ENCODE measurements at places on chromosomes 1 and 21.
A peak's percentile ranks its signal among the peaks of the same experiment; 100 is the strongest.

DNA sequence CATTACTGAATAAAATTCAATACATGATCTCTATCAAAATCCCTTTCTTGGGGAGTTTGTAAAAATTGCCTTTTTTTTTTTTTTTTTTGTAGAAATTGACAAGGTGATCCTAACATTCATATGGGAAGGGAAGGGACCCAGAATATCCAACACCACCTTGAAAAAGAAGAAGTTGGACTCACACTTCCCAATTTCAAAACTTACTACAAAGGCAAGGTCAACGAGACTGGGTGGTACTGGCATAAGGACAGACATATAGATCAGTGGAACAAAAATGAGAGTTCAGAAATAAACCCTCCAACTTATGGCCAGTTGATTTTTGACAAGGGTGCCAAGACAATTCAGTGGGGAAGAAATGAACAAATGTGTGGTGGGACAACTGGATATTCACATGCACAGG is 31.4 kb upstream of the CLSTN1 start:
- no peak overlapping the region for H3K4me3 ChIP-seq
- H3K27me3 ChIP-seq: no peaks in the 10 kb centered on the region
- no peak overlapping the region for H3K27ac ChIP-seq
- H3K36me3 ChIP-seq: no peaks in the 10 kb centered on the region

GRCh38 chr1:201220388-201220715 is 29.7 kb downstream of the IGFN1 start:
- no peaks in the 10 kb centered on the region for H3K4me1 ChIP-seq
- H3K27me3 ChIP-seq: peaks cover 2% of the 10 kb centered on the region
- no peaks in the 10 kb centered on the region for H3K36me3 ChIP-seq
- H3K4me3 ChIP-seq: no peak overlapping the region
- H3K27ac ChIP-seq: no peak overlapping the region

GRCh38 chr1:167161242-167161641 is 59.4 kb upstream of the POU2F1 start:
- no peak overlapping the region for H3K27ac ChIP-seq
- no peak overlapping the region for H3K4me3 ChIP-seq
- no peaks in the 10 kb centered on the region for H3K36me3 ChIP-seq
- no peaks in the 10 kb centered on the region for H3K27me3 ChIP-seq

DNA sequence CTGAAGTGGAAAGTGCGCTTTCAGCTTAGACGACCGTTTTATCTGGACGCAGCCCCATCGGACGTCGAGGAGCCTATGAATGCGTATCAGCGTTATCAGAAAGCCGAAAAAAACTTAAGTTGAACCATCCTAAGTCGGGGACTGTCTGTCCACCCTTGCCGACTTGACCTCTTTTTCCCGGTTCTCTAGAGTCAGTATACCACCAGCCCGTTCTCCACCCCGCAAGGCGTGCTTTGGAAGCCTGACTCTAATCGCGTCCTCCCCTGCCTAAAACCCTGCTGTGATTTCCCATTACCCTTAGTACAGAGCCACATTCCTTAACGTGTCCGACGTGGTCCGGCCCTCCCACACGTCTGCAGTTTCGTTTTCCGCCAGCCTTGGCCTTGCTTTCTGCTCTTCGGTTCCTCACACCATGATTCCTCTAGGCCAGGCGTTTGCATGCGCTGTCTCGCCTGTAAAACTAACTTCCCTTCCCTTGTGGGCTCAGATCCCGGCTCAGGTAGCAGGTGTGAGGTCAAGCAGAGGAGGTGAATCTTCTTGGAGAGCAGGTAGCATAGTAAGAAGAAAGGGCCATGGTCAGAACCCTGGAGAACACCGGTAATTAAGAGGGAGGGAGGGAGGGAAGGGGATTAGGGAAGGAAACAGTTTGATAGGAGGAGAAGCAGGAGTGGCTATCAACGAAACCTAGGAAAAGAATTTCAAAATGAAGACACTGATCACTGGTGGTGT is 865 bp downstream of the ADPRS start:
- H3K4me1 ChIP-seq: peaks cover 10% of the 10 kb centered on the region
- peak; percentile 35 for DNase-seq
- H3K4me3 ChIP-seq: peak overlapping the region; percentile 83
- H3K27ac ChIP-seq: peak overlapping the region; percentile 87

DNA sequence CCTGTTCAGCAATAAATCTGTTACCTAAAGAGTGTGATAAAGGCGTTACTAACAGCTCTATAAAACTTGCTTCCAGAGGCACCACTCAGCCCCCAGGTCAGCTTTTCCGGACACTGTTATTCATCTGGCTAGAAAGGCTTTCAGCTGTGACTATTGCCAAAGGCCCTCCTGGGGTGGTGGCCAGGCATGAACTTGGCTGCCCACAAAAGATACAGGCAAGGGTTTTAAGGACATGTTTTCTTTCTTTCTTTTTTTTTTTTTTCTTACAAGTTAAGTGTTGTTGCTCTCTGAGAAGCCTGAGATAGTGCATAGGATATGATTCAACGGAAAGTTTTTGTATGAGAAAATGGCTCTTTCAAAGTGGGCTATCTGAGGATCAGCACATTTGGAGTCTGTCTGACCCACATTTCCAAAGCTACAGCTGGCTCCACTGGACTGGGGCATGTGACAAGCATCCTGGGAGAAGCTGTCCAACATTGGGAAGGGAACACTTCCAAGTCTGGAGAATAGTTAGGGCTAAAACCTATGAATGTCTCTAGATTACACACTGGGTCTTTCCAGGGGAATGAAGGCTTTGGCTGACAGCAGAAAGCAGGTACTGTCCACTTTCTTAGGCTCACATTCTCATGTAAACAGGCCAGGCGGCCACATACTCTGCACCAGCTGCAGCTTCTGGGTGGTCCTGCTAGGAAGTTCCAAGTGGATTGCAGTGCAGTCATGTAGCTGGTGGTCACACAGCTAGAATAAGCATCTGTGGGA is 639.7 kb downstream of the LMO4 start:
- no peak overlapping the region for H3K4me3 ChIP-seq
- DNase-seq: peak; percentile 92
- no peaks in the 10 kb centered on the region for H3K27me3 ChIP-seq
- H3K27ac ChIP-seq: no peak overlapping the region
- H3K4me1 ChIP-seq: peaks cover 3% of the 10 kb centered on the region

- no peak overlapping the region for H3K27ac ChIP-seq
- no peaks in the 10 kb centered on the region for H3K36me3 ChIP-seq
- no peaks in the 10 kb centered on the region for H3K27me3 ChIP-seq
- DNase-seq: no peak
These were observed 10.7 kb upstream of the TARBP1 start for GRCh38 chr1:234489698-234490077.

GRCh38 chr21:25759573-25759972 is 24.8 kb downstream of the GABPA start:
- H3K27me3 ChIP-seq: no peaks in the 10 kb centered on the region
- peaks cover 2% of the 10 kb centered on the region for H3K36me3 ChIP-seq
- DNase-seq: peak; percentile 21
- H3K4me3 ChIP-seq: no peak overlapping the region

GRCh38 chr21:44748621-44749020 is 37.2 kb upstream of the TSPEAR start:
- H3K4me3 ChIP-seq: no peak overlapping the region
- no peaks in the 10 kb centered on the region for H3K4me1 ChIP-seq
- no peak overlapping the region for H3K27ac ChIP-seq

GRCh38 chr1:186974774-186975181 is 146.0 kb downstream of the PLA2G4A start:
- no peaks in the 10 kb centered on the region for H3K27me3 ChIP-seq
- H3K27ac ChIP-seq: peak overlapping the region; percentile 53
- no peaks in the 10 kb centered on the region for H3K36me3 ChIP-seq
- H3K4me1 ChIP-seq: peaks cover 6% of the 10 kb centered on the region

GRCh38 chr21:24561291-24561690 is 1046.0 kb downstream of the MRPL39 start:
- no peak for DNase-seq
- no peak overlapping the region for H3K4me3 ChIP-seq
- no peaks in the 10 kb centered on the region for H3K36me3 ChIP-seq

DNA sequence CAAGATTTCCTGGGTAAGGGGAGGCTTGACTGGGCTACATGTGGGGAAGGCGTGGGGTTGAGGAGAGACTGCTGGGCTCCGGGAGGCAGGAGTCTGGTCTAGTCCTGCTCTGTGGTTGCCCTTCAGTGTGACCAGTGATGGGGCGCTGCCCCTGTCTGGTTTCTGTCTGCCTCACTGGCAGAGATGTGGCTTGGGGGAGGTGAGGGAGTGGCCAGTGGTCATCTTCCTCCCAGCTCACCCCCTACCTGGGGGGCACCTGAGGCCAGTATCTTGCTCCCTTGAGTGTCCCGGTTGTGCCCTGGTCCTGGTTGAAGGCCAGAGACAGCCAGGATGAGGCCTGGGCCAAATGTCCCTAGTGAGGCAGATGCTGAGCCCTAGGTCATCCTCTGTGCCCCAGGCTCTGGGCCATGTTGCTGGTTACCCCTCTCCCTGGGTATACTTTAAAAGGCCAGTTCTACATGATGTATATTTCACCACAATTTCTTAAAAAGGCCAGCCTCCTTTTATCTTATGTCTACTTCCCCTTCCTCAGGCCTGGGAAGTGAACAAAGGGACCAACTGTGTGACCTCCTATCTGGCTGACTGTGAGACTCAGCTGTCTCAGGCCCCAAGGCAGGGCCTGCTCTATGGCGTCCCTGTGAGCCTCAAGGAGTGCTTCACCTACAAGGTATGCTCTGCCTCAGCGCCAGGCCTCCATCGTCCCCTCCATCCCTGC is 10.5 kb downstream of the FAAH start:
- H3K27ac ChIP-seq: no peak overlapping the region
- H3K36me3 ChIP-seq: no peaks in the 10 kb centered on the region
- DNase-seq: no peak
- H3K27me3 ChIP-seq: no peaks in the 10 kb centered on the region
- H3K4me1 ChIP-seq: no peaks in the 10 kb centered on the region

GRCh38 chr1:42258218-42258617 is 76.8 kb downstream of the FOXJ3 start:
- DNase-seq: no peak
- H3K4me1 ChIP-seq: peaks cover 4% of the 10 kb centered on the region
- H3K27ac ChIP-seq: no peak overlapping the region
- no peaks in the 10 kb centered on the region for H3K36me3 ChIP-seq
- H3K4me3 ChIP-seq: no peak overlapping the region
- no peaks in the 10 kb centered on the region for H3K27me3 ChIP-seq

- no peaks in the 10 kb centered on the region for H3K4me1 ChIP-seq
- no peaks in the 10 kb centered on the region for H3K36me3 ChIP-seq
- peak; percentile 91 for DNase-seq
- H3K27ac ChIP-seq: no peak overlapping the region
These were observed 1770.9 kb downstream of the BRINP3 start for GRCh38 chr1:188706742-188707141.

GRCh38 chr1:11229203-11229602 is 33.1 kb downstream of the MTOR start:
- no peak overlapping the region for H3K27ac ChIP-seq
- peaks cover 10% of the 10 kb centered on the region for H3K36me3 ChIP-seq
- no peaks in the 10 kb centered on the region for H3K4me1 ChIP-seq
- no peak for DNase-seq
- no peaks in the 10 kb centered on the region for H3K27me3 ChIP-seq

GRCh38 chr1:214318356-214318755 is 37.4 kb downstream of the SMYD2 start:
- DNase-seq: peak; percentile 26
- H3K27me3 ChIP-seq: no peaks in the 10 kb centered on the region
- H3K27ac ChIP-seq: no peak overlapping the region
- no peak overlapping the region for H3K4me3 ChIP-seq
- peaks cover 2% of the 10 kb centered on the region for H3K4me1 ChIP-seq

DNA sequence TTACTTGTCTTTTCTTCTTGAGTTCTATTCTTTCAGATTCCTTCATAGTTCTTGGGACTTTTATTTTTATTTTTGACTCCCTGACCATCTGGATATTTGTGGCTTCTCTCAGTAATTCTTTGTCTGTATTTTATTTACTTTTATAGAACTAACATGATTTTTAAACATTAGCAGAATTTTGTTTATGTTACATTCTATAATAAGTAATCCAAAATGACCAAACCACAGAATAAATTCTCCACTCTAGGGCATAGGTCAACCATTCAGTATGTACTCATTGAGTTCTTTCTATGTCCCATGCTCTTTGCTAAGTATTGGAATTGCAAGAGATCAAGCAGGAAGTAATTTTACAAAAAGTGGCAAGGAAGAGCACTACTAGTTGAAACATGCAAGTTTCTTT is 969.0 kb downstream of the TTLL7 start:
- DNase-seq: peak; percentile 2

GRCh38 chr1:169112241-169112640 is 5.8 kb downstream of the ATP1B1 start:
- no peaks in the 10 kb centered on the region for H3K27me3 ChIP-seq
- H3K4me3 ChIP-seq: no peak overlapping the region
- peak overlapping the region; percentile 79 for H3K27ac ChIP-seq
- no peak for DNase-seq
- peaks cover 2% of the 10 kb centered on the region for H3K36me3 ChIP-seq

- no peak within 1 kb of the TSS for H3K27ac ChIP-seq
- no peak for DNase-seq
- H3K4me3 ChIP-seq: no peak within 1 kb of the TSS
- H3K4me1 ChIP-seq: no peaks in the 10 kb centered on the region
- no peaks in the 10 kb centered on the region for H3K27me3 ChIP-seq
These were observed at the start of gene C1QTNF12 for GRCh38 chr1:1246577-1247340. Gene C1QTNF12, minus strand, starts transcription at chr1:1246722. Its CDS starts 32 bp downstream, at chr1:1246690.

GRCh38 chr1:169508432-169509338 is 22.9 kb upstream of the SLC19A2 start:
- no peak for DNase-seq
- no peak overlapping the region for H3K4me3 ChIP-seq
- H3K27me3 ChIP-seq: no peaks in the 10 kb centered on the region
- H3K27ac ChIP-seq: no peak overlapping the region
- H3K4me1 ChIP-seq: peaks cover 5% of the 10 kb centered on the region

GRCh38 chr1:245874942-245875580 is 632.0 kb downstream of the SMYD3 start:
- DNase-seq: peak; percentile 95
- H3K27ac ChIP-seq: peak overlapping the region; percentile 77
- H3K27me3 ChIP-seq: no peaks in the 10 kb centered on the region
- peaks cover 27% of the 10 kb centered on the region for H3K4me1 ChIP-seq
- no peaks in the 10 kb centered on the region for H3K36me3 ChIP-seq

- peak; percentile 35 for DNase-seq
- H3K4me1 ChIP-seq: peaks cover 5% of the 10 kb centered on the region
- peak overlapping the region; percentile 69 for H3K27ac ChIP-seq
- H3K27me3 ChIP-seq: no peaks in the 10 kb centered on the region
- H3K4me3 ChIP-seq: peak overlapping the region; percentile 66
These were observed 1.1 kb upstream of the PRXL2B start for GRCh38 chr1:2585318-2586092.

Measured in fibroblast of lung (primary cell).